Foreskin keratinocyte (primary cell): ENCODE measurements at places on chromosomes 11 and 22. TPM values are rescaled to one million over a fixed set of nuclear protein-coding genes. Genes with fewer than 3 reads are reported as not detected.

GRCh38 chr11:107041088-107041444, 22.8 kb upstream of the GUCY1A2 start:
- peak; percentile 27 for DNase-seq

- no peak for DNase-seq
Measured at GRCh38 chr22:25448435-25449051, 115.9 kb upstream of the GRK3 start.

DNA sequence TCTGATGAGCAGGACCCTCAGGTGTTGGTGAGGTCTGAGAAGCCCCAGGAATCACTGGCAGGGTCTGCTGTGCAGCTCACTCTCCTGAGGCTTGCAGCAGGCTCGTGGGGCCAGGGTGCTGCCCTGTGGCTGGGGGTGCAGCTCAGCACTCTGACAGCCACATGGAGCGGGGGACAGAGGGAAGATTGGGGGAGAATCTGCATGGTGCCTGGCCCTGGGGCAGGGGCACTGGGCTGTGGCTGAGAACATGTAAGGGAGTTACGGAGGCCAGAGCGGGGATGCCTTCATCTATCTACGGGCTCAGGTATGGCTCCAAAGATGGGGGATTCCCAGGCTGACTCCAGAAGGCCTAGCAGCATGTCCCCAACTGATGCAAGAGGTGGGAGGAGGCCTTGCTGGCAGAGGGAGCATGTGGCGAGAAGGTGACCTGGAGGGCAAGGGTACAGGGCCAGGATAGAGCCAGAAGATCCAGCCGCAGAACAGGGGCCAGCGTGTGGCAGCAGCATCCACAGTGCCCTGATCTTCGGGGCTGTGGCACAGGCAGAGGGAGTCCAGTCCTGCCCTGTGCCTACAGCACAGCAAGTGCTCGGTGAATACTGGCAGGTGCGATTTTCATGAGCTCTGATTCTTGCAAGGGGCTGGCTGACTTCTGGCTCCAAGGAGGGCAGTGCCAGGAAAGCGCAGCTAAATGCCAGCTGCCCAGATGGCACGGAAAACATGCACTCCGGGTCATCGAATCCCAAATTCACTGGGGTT, 184.7 kb downstream of the CTTN start:
- DNase-seq = no peak

DNA sequence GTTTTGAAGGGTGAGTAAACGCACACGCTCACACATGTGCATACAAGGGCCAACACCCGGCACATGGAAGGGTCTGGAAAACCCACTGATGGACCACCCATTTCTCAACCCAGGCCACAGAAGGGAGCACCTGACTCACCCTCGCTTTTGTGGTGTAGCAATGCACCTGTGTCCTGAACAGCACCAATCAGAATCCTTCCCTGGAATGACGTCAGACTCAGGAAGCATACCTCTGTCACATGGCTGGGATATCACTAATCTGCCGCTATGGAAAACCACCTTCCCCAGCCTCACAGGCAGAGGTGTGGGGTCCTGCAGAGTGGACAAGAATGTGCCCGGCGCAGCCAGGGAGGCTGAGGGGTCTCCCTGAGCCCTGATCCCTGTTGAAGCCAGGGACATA, 9.0 kb upstream of the OSM start:
- no peak for DNase-seq

MYEOV gene
- 3.0 and 5.4 TPM in 2 replicates for total RNA-seq

C11orf91 gene
- total RNA-seq = 0.18 and 0.41 TPM in 2 replicates

TRIM51 gene
- total RNA-seq = not detected in 2 replicates
